Activated CD8-positive, alpha-beta memory T cell treated with anti-CD3 and anti-CD28 coated beads for 1 hour (primary cell): ENCODE measurements at places on chromosomes 3 and 15.

- no peak for DNase-seq
Measured at GRCh38 chr15:80773792-80774352, 5.3 kb upstream of the CEMIP start.

DNA sequence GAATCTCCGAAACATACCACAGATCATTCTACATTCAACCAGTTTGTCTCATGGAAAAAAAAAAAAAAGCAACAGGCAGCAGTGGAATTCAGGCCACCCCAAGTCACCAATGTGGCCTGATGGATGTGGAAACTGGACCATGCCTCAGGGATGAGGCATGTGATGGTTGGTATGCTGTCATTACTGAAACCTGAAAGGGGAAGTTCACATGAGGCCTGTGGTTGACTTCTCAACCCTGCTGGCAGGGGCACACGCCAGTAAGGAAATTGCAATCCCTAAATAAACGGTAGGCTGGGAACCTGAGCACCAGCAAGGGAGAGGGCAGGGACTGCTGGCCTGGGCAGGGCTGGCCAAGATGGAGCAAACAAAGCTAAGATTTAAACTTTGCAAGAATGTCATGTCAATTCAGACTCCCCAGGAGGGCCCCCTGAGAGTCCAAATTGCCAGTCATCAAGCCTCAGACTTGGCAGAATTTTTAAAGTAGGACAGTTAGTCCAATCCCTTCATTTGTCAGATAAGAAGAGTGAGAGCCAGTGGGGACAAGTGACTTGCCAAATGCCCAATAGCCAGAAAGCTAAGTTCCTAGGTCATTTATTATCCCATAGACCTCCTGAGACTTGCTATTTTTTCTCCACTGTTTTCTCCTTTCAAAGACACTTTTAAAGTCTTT, 310.4 kb downstream of the ERC2 start:
- no peak for DNase-seq

- DNase-seq, result no peak
Measured at GRCh38 chr3:126347543-126348161, 9.6 kb downstream of the KLF15 start.

GRCh38 chr3:115518100-115518852, 105.0 kb upstream of the GAP43 start:
- DNase-seq, result no peak

- no peak for DNase-seq
Measured at GRCh38 chr3:57164217-57164656, 916 bp downstream of the IL17RD start.

DNA sequence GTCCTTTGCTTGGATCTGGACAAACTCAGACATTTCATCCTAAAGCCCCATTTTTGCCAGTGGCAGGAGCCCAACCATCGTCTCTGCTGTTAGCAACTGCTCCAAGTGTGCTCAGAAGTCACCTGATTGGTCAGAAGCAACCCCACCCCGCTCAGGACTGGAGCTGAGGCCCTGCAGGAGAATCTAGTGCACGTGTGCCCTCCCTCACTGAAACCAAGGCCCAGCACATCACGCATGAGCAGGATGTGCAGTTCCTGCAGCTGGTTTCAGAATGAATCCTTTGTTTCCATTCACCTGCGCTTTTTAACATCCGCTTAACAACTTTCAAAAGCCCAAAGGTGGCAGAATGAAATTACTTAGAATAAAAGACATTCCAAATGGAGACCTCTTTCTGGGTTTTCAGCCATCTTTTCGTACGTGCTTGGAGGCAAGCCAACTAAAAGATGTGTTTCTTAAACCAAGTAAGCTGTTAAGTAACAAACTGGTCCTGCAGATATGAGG, 81.2 kb downstream of the SRGAP3 start:
- DNase-seq, result no peak

GRCh38 chr3:72953325-72953956, 43.2 kb upstream of the PPP4R2 start:
- DNase-seq, result no peak

- DNase-seq, result no peak
Measured at GRCh38 chr15:54101664-54102270, 123.5 kb downstream of the UNC13C start.

- no peak for DNase-seq
Measured at GRCh38 chr3:108227131-108227530, 4.9 kb upstream of the IFT57 start.

DNA sequence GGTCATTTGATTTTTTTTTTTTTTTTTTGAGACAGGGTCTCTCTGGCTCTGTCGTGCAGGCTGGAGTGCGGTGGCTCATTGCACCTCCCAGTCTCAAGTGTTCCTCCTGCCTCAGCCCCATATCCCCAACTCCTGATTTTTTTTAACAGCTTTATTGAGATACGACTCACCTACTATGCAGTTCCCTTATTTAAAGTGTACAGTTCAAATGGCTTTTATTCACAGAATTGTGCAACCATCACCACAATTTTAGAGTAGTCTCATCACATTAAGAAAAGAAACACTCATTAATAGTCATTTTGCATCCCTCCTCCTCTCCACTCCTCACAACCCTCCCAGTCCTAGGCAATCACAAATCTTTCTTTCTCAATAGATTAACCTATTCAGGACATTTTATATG, 1.9 kb upstream of the TRA2B start:
- DNase-seq, result no peak

GRCh38 chr3:183491109-183491922, 62.9 kb upstream of the MCF2L2 start:
- DNase-seq, result no peak

GRCh38 chr15:46354443-46354842, 719.6 kb downstream of the SQOR start:
- no peak for DNase-seq
